CD8-positive, alpha-beta memory T cell (primary cell): ENCODE measurements at places on chromosomes 12 and 14.

GRCh38 chr12:70507442-70507841, 129.8 kb downstream of the PTPRB start:
- H3K4me1 ChIP-seq, result no peaks in the 10 kb centered on the region
- peaks cover 3% of the 10 kb centered on the region for H3K27me3 ChIP-seq
- no peaks in the 10 kb centered on the region for H3K36me3 ChIP-seq
- H3K27ac ChIP-seq, result no peak overlapping the region
- no peak overlapping the region for H3K4me3 ChIP-seq

GRCh38 chr12:71392521-71393145, 47.0 kb upstream of the LGR5 start:
- DNase-seq, result no peak
- H3K4me3 ChIP-seq, result no peak overlapping the region
- no peak overlapping the region for H3K27ac ChIP-seq
- H3K4me1 ChIP-seq, result no peaks in the 10 kb centered on the region
- no peaks in the 10 kb centered on the region for H3K36me3 ChIP-seq

DNA sequence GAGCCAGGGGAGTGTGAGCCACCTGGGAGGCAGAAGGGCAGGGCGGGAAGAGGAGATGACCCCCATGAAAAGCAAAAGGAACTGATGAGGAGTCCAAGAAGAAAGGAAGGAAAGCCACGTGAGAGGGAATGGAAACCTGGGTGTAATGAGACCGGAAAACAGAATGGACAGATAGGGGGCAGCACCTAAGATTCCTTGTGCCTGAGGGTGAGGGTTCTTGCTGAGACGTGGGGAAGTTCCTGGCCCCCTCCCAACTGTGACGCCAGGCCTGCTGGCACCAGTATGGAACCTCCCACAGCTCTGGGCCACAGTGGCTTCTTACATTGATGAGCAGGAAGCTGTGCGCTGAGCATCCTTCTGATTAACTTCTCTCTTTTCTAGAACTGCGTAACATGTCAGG, 30.8 kb downstream of the TTC7B start:
- no peak for DNase-seq
- no peaks in the 10 kb centered on the region for H3K27me3 ChIP-seq
- no peak overlapping the region for H3K27ac ChIP-seq
- no peaks in the 10 kb centered on the region for H3K4me1 ChIP-seq
- H3K4me3 ChIP-seq, result no peak overlapping the region
- no peaks in the 10 kb centered on the region for H3K36me3 ChIP-seq

GRCh38 chr12:121816925-121817647, 13.3 kb downstream of the SETD1B start:
- no peak overlapping the region for H3K27ac ChIP-seq
- DNase-seq, result no peak
- H3K4me1 ChIP-seq, result peaks cover 18% of the 10 kb centered on the region
- H3K36me3 ChIP-seq, result peaks cover 47% of the 10 kb centered on the region

GRCh38 chr14:54105898-54106297, 149.3 kb upstream of the BMP4 start:
- H3K4me1 ChIP-seq, result no peaks in the 10 kb centered on the region
- no peak overlapping the region for H3K27ac ChIP-seq
- DNase-seq, result no peak
- no peaks in the 10 kb centered on the region for H3K27me3 ChIP-seq
- no peaks in the 10 kb centered on the region for H3K36me3 ChIP-seq

GRCh38 chr14:39265033-39265432, 31.3 kb downstream of the MIA2 start:
- DNase-seq, result no peak
- peaks cover 17% of the 10 kb centered on the region for H3K4me1 ChIP-seq
- no peaks in the 10 kb centered on the region for H3K36me3 ChIP-seq
- H3K4me3 ChIP-seq, result no peak overlapping the region
- H3K27me3 ChIP-seq, result no peaks in the 10 kb centered on the region

GRCh38 chr12:72141381-72141780, 130.8 kb upstream of the TRHDE start:
- no peaks in the 10 kb centered on the region for H3K36me3 ChIP-seq
- no peak for DNase-seq
- no peaks in the 10 kb centered on the region for H3K27me3 ChIP-seq
- H3K4me1 ChIP-seq, result no peaks in the 10 kb centered on the region

DNA sequence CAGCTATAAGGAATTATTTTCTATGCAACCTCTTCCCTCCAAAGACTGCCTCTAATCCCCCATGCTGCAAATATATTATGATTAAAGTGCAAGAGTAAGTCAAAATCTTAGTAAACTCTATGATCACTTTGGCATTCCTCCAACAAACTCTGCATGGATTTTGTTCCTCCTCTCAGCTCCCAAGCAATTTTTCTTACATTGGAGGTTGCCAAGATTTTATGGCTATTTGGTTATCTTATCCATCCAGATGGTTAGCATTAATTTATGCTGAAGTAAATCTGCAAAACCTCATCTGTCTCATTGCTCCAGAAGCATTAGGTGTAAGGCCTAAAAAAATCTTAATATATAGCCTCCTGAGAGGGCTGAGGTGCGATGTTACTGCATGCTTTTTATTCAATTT, 228.1 kb downstream of the CHST11 start:
- H3K27me3 ChIP-seq, result no peaks in the 10 kb centered on the region
- peaks cover 77% of the 10 kb centered on the region for H3K4me1 ChIP-seq
- H3K4me3 ChIP-seq, result no peak overlapping the region
- H3K36me3 ChIP-seq, result no peaks in the 10 kb centered on the region

- H3K36me3 ChIP-seq, result no peaks in the 10 kb centered on the region
- H3K27ac ChIP-seq, result no peak overlapping the region
- no peaks in the 10 kb centered on the region for H3K4me1 ChIP-seq
- no peak overlapping the region for H3K4me3 ChIP-seq
Measured at GRCh38 chr14:79573486-79573885, 637.8 kb downstream of the DIO2 start.

DNA sequence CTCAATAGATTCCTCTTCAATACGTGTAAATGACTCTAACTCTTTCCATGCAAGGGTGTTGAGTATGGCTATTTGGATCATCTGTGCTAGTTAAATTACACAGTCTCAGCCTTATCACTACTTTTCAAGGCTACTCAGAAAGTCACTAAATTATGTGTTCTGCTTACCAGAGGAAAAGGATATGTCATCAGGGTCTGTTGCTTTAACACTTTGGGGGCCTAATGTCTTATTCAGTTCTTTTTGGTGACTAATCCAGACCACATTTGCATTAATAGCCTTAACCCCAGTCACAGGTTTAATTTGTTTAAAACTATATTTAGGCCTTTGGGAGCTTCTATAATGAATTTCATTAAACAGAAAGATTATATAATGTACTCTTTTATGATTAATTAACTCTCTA, 649.3 kb downstream of the RPS29 start:
- DNase-seq, result no peak
- no peaks in the 10 kb centered on the region for H3K4me1 ChIP-seq

DNA sequence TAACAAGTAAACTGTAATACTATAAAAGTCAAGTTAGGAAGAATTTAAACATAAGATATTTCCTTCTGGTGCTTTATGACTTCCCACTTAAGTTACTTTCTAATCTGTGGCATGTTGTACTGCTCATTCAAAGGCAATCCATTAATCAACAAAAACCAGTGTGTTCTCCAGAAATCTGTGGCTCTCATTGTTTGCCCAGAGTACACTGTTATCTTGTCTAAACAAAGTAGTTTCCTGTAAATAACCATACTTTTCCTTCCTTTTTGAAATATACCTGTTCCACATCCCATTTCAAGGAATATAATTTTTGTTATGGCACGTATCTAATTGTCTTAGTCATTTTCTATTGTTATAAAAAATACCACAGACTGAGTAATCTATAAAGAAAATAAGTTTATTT, 184.1 kb downstream of the CCER1 start:
- H3K27ac ChIP-seq, result no peak overlapping the region
- DNase-seq, result no peak
- H3K36me3 ChIP-seq, result no peaks in the 10 kb centered on the region
- H3K27me3 ChIP-seq, result no peaks in the 10 kb centered on the region
- H3K4me3 ChIP-seq, result no peak overlapping the region
- no peaks in the 10 kb centered on the region for H3K4me1 ChIP-seq

- no peak overlapping the region for H3K27ac ChIP-seq
- peaks cover 9% of the 10 kb centered on the region for H3K4me1 ChIP-seq
- H3K27me3 ChIP-seq, result no peaks in the 10 kb centered on the region
Measured at GRCh38 chr12:93894391-93895088, 217.4 kb downstream of the CRADD start.

DNA sequence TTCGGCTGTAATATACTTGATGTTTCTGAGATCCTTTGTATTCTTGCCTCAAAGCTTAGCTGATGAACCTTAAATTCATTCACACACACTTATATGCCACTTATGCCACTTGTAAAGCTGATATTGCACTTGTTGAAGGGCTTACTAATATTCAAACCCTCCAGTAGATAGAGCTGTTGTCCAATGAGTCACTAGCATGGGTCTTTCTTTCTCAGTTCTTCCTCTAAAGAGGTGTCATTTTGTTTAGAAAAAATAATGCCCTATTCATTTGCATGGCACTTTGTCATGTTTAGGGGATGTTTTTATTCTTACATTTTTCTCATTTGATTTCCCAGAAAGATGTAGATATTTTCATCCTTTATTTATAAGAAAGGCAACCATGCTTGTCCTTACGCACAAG, 56.4 kb downstream of the MON2 start:
- H3K4me3 ChIP-seq, result no peak overlapping the region
- no peak for DNase-seq
- no peaks in the 10 kb centered on the region for H3K27me3 ChIP-seq

GRCh38 chr12:67358781-67359338, 89.7 kb downstream of the CAND1 start:
- H3K27me3 ChIP-seq, result no peaks in the 10 kb centered on the region
- peaks cover 4% of the 10 kb centered on the region for H3K4me1 ChIP-seq
- no peak overlapping the region for H3K4me3 ChIP-seq
- H3K36me3 ChIP-seq, result no peaks in the 10 kb centered on the region

GRCh38 chr12:129496226-129496625, 407.6 kb downstream of the TMEM132D start:
- H3K4me3 ChIP-seq, result no peak overlapping the region
- H3K27me3 ChIP-seq, result no peaks in the 10 kb centered on the region
- H3K27ac ChIP-seq, result no peak overlapping the region
- no peak for DNase-seq
- H3K4me1 ChIP-seq, result no peaks in the 10 kb centered on the region

DNA sequence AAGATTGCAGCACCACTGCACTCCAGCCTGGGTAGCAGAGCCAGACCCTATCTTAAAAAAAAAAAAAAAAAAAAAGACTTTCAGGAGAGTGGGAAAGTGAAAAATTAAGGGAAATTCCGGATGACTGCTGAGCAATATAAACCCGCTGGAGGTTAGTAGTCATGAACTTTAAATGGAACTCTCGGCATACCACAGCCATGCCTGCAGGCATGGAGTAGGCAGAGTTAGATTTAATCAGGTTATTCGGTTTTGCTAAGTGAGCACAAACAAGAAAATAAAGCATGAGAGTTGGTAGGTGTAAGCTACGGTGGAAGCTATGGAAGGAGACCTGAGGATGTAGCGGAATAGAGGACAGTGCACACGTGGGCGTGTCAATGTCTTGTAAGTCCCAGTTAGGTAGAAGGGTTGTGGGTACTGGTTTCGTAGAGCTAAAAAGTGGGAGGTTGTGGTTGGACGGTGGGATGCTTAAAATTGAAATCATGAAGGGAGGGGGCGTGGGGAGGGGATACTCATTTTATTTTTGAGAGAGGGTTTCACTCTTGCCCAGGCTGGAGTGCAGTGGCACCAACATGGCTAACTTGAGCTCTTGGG, 11.8 kb upstream of the TUBA1C start:
- no peak for DNase-seq
- H3K27ac ChIP-seq, result no peak overlapping the region
- H3K4me1 ChIP-seq, result no peaks in the 10 kb centered on the region
- no peaks in the 10 kb centered on the region for H3K36me3 ChIP-seq

DNA sequence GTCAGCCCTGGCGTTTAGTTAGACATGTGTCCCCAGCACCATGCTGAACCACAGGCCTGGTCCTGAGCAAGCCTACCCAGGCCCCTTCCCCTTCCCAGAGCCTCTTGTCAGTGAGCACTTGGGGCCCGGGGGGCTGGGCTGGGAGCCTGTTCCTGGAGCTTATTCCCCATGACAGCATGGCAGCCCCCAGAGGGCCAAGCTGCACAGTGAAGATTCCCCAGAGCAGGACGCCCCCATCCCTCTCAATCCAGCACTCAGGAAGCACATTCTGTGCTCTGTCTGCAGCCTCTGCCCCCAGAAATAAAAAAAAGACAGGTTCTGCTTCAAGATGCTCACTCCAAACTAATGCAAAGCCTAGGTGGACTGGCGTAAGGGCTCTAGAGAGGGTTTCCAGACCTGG, 117.3 kb downstream of the LGMN start:
- H3K4me1 ChIP-seq, result no peaks in the 10 kb centered on the region
- no peak overlapping the region for H3K27ac ChIP-seq
- H3K27me3 ChIP-seq, result no peaks in the 10 kb centered on the region

GRCh38 chr14:64841121-64841651, 38.5 kb downstream of the SPTB start:
- no peaks in the 10 kb centered on the region for H3K27me3 ChIP-seq
- no peaks in the 10 kb centered on the region for H3K4me1 ChIP-seq
- H3K36me3 ChIP-seq, result no peaks in the 10 kb centered on the region
- H3K27ac ChIP-seq, result no peak overlapping the region

- no peaks in the 10 kb centered on the region for H3K36me3 ChIP-seq
- H3K4me3 ChIP-seq, result no peak overlapping the region
- no peaks in the 10 kb centered on the region for H3K27me3 ChIP-seq
- no peak for DNase-seq
- no peak overlapping the region for H3K27ac ChIP-seq
Measured at GRCh38 chr12:40171501-40171900, 53.3 kb upstream of the LRRK2 start.

GRCh38 chr12:124213666-124214347, 81.1 kb upstream of the RFLNA start:
- no peaks in the 10 kb centered on the region for H3K4me1 ChIP-seq
- H3K27ac ChIP-seq, result no peak overlapping the region
- H3K4me3 ChIP-seq, result no peak overlapping the region
- no peaks in the 10 kb centered on the region for H3K27me3 ChIP-seq
- DNase-seq, result no peak
- no peaks in the 10 kb centered on the region for H3K36me3 ChIP-seq
